ENCODE measurements at places on chromosomes 7 and 10.

DNA sequence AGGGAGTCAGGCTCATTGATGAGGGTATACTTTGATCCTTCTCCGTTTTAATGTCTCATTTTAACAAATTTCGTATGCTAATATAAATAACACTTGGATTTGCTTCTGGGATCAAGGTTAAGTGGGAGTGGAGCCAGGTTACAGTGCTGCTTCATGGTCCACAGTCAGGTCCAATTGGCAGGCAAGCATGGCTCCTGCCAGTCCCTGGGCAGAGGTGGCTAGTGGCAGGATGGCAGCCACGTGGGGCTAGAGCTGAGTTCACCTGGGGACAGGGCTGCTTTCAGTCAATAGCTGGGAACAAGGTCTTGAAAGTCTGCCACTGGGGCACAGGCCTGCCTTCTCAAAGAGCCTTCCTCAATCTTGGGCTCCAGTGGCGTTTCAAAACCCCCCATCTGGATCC, 16.0 kb upstream of the VWA2 start:
- no peak for DNase-seq

GRCh38 chr7:54978364-54979116, 40.3 kb upstream of the EGFR start:
- DNase-seq: no peak

- DNase-seq: no peak
Measured at GRCh38 chr7:40493609-40494051, 358.8 kb downstream of the SUGCT start.

DNA sequence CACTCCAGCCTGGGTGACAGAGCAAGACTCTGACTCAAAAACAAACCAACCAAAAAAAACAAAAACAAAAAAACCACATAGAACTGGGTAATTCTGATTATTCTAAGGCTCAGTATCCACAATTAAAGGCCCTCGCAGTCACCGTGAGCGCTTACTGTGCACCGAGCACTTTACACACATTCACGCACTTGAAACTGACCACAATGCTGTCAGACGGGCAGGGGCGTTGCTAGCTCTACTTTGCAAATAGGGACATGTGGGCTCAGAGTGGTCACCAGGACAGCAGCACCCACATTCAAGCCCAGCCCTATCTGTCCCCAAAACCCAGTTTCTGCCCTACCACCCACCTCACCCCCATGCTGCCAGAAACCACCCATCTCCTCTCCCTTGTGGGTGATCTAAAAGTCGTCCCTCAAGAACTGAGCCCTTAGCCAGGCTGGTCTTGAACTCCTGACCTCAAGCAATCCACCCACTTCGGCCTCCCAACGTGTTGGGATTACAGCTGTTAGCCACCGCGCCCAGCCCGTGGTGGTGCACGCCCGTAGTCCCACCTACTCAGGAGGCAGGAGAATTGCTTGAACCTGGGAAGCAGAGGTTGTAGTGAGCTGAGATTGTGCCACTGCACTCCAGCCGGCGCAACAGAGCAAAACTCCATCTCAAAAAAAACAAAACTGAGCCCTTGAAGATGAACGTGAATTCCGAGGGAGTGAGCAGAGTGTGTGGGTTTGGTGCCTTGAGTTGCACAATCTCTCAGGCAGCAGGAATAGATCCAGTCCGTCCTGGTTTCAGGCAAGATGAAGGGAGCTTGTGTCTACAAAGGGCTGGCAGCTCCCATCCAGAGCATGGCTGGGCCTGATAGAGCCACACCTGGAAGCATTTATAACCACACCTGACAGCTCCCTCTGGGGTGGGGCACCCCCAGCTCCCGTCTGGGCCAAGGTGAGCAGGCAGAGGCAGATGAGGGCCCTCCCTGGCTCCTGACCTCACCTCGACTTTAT, 5.4 kb upstream of the HSPB1 start:
- DNase-seq: no peak

GRCh38 chr10:75613685-75614504, 182.5 kb downstream of the LRMDA start:
- DNase-seq: no peak

DNA sequence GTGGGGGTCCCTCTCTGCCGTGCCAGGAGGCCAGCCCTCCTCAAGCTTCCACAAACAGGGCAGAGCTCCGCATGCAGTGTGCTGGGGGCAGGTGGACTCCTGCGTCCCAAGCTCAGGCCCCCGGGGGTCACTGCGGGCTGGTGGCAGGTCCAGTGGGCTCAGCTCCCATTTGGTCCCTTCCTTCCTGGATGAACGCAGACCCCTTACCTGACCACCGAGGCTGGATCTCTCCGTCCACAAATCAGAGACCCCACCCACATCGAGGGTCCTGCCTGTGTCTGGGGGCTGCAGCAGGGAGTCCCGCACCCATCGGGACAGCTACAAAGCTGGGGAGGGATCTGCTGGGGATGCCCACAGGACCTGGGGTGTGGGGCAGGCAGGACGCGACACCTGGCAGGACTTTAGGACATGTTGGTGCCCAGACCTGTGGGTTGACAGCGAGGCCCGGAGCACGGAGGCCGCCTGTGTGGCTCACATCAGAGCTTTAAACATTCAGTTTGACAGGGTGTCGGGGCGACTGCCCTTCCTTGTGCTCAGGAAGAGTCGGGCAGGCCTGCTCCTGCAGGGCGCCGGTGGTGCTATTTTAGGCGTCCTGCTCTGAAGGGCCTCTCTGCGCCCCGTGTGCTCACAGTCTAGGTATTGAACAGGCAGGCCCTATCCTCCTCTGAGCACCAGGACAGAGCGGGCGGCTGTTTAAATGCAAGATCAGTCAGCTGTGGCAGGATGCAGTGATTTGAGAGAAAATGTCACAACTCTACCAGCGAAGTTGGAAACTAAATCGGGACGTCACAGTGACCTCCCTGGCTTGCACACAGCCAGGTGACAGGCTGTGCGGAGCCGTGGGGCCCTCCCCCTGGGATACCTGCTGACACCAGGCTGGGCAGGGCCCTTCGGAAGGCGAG, 15.9 kb upstream of the CFAP46 start:
- no peak for DNase-seq

DNA sequence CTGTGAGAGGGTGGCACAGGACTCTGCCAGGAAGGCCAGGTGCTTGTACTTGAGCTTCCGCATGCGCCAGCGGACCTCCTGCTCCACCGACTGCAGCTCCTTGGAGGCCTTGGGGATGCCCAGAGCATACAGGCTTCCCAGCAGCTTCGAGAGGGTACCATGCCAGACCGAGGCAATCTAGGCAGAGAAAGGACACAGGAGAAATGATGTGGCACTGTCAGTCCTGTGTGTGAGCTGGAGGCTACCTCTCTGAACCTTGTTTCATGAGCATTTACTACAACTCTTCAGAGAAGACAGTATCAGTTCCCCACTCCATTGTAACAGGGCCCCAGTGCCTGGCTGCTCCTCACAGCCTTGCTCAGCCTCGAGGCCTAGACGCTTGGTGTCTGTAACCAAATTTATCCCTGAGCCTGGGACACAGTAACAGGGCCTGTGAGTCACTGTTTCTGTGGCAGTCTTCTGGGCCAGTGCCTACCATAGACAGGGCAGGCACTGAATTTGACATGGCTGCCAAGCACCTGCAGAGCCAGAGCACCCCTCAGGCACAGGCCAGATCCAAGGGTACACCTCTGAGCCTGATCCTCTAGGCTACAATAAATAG, 5.8 kb downstream of the TBRG4 start:
- no peak for DNase-seq

DNA sequence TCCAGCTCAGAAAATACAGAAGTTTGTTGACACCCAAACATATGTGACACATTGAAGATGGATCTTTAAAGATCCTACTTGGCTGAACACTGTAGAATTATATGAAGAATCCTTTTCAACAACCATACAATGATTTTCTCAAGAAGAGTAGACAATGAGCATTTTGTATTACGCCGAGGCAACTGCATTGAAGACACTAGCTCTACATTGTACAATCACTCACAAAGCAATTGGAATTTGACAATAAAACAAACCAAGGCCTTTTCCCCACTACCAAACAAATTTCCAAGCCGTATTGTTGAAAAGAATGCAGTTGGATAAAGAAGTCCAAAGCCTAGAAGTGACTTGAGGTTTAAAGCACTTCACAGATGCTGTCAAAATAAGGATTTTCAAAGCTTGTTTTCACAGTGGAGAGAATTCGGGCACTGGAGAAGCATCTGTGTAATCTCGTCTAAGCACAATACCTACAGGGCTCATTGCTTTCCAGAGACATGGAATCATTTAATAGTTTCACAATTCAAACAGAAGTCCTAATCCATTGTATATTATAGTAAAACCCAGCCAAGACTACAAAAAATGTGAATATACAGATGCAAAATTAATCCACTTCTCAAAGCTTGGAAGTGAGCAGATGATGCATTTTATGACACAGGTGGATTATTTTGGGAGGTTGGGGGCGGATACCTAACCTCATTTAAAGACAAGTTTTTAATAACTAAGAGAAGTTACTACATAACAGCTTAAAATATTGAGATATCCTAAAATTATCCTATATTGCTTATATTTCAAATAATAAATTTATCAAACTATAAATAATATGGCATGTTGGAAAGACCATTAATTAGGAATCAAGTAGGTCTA, 78.6 kb downstream of the SORCS1 start:
- no peak for DNase-seq

GRCh38 chr10:61478621-61479312, 25.6 kb upstream of the TMEM26 start:
- no peak for DNase-seq

- no peak for DNase-seq
Measured at GRCh38 chr10:100007231-100008141, 2.3 kb downstream of the DNMBP start.

GRCh38 chr7:44639671-44640321, 33.4 kb downstream of the OGDH start:
- DNase-seq: no peak

DNA sequence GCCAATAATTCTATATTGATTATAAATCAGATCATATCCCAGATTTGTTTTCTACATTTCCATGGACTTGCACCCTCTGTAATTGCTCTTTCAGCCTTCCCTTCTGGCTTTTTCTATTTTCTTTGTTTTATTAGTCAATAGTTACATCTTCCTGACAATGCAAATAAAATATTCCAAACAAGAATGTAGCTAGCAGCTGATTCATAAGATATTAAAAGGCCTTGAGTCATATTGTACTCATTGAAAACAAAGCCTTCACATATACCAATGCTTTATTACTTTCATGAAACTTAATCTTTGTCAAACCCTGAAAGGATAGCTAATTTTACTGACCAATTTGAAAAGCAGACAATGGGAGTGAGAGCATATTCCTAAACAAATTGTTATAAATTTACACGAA, 10.7 kb upstream of the SFMBT2 start:
- DNase-seq: no peak
